ENCODE measurements at places on chromosomes 4 and X. TPM values are rescaled to one million over a fixed set of nuclear protein-coding genes. Genes with fewer than 3 reads are reported as not detected.

- H3K4me3 ChIP-seq: no peak overlapping the region
- H3K27ac ChIP-seq: no peak overlapping the region
These were observed 18.3 kb downstream of the SCD5 start for GRCh38 chr4:82780170-82780751.

DNA sequence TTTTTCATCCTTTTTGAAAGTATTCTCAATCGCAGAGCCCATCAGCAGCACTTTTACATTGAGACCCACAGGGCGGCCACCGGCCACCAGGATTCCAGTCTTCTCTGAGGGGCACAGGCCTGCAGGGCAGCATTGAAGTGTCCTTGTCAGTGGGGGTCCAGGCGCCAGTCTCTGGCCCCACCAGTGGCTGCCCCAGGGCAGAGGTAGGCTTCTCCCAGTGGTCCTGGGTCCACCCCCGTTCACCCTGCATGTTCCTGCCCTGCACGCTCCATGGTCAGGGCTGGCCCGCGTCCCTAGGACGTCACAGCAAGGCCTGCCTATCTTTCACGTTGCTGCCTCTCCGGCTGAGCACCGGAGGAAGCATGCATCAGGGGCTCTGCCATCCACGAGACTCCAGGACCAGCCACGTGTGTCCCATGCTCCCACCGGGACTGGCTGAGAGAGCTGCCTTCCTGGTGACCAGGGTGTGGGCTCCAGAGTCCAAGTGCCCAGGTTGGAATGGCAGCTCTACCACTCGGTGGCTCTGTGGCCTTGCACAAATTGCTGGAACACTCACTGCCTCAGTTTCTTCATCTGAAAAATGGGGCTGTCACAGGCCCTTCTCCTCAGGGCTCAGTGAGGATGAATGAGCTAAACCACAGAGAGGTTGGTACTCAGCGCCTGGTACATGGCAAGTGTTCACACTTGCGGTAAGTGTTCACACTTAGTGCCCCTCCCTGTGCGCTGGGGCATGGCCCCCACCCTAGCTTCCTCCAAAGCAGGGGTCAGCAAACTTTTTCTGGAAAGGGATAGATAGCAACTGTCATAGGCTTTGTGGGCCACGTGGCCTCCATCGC is 30.7 kb upstream of the JAKMIP1 start:
- no peak overlapping the region for H3K27ac ChIP-seq
- H3K4me1 ChIP-seq: no peaks in the 10 kb centered on the region
- no peaks in the 10 kb centered on the region for H3K27me3 ChIP-seq
- no peaks in the 10 kb centered on the region for H3K36me3 ChIP-seq
- H3K4me3 ChIP-seq: no peak overlapping the region

DNA sequence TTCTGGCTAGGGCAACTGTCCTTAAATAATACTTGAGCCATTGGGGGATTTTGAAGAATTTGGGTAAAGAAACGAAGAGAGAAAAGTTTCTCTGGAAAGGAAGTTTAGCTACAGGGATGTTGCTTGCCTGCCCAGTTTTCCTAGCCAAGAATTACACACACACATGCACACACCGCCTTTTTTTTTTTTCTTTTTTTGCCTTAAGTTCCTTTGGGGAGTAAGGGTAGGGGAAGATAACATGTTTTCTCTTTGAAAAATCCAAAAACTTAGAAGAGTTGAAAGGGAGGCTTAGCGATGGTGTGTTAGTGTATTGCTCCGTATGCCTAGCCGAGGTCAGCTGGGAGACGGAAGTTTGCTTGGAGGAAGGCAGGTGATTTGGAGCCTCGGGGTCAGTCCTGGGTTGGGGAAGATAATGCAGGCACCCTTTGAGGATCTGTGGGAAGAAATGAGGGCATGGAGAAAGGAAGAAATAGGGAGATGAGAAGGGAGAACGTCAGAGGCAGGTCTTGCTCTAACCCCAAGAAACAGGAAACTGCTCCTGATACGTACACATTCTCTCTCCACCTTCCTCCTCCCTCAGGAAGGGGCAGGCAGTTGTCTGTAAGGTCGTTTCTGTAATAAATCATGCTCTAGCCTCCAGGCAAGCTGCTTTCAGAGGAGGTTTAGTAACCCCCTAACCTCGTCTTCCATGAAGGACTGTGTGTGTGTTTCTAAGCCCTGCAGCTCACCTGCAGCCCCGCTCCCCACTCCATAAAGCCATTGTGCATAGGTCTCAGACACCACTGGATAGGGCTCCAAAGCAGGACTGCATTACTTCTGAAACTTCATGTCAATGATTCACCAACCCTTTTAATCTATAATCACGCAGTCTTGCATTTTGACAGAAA is 10.5 kb downstream of the KLF3 start:
- peak overlapping the region; percentile 38 for H3K4me3 ChIP-seq
- peaks cover 81% of the 10 kb centered on the region for H3K4me1 ChIP-seq
- H3K27ac ChIP-seq: peak overlapping the region; percentile 100
- no peaks in the 10 kb centered on the region for H3K36me3 ChIP-seq
- no peaks in the 10 kb centered on the region for H3K27me3 ChIP-seq

The CISD2 gene
- total RNA-seq: 4.9 TPM

GRCh38 chrX:81259714-81260395 is 58.0 kb downstream of the SH3BGRL start:
- peak overlapping the region; percentile 76 for H3K27ac ChIP-seq
- H3K27me3 ChIP-seq: no peaks in the 10 kb centered on the region
- H3K36me3 ChIP-seq: no peaks in the 10 kb centered on the region
- no peak for DNase-seq
- H3K4me3 ChIP-seq: no peak overlapping the region
- peaks cover 40% of the 10 kb centered on the region for H3K4me1 ChIP-seq

- H3K4me3 ChIP-seq: peak overlapping the region; percentile 74
- H3K27ac ChIP-seq: peak overlapping the region; percentile 93
- H3K36me3 ChIP-seq: no peaks in the 10 kb centered on the region
- H3K4me1 ChIP-seq: peaks cover 14% of the 10 kb centered on the region
- H3K27me3 ChIP-seq: no peaks in the 10 kb centered on the region
These were observed 150.9 kb downstream of the SHROOM3 start for GRCh38 chr4:76585897-76586360.

DNA sequence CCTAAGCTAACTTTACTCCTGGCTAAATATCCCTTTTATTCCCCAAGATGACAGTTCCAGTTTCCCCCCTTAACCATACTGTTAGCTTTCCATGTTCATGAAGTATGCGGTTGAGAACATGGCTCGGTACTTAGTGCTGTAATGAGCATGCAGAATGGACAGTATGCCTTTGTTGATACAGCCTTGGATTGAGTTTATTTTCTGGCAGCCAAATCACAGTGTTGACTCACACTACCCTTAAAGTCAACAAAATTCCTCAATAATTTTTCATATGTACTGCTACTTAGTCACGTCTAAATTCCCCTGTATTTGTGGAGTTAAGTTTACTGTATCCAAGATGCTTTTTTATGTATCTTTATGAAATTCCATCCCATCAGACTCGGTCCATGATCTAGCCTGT is 1.4 kb upstream of the VEGFC start:
- no peak overlapping the region for H3K4me3 ChIP-seq
- H3K27me3 ChIP-seq: no peaks in the 10 kb centered on the region
- H3K4me1 ChIP-seq: peaks cover 9% of the 10 kb centered on the region
- no peaks in the 10 kb centered on the region for H3K36me3 ChIP-seq

DNA sequence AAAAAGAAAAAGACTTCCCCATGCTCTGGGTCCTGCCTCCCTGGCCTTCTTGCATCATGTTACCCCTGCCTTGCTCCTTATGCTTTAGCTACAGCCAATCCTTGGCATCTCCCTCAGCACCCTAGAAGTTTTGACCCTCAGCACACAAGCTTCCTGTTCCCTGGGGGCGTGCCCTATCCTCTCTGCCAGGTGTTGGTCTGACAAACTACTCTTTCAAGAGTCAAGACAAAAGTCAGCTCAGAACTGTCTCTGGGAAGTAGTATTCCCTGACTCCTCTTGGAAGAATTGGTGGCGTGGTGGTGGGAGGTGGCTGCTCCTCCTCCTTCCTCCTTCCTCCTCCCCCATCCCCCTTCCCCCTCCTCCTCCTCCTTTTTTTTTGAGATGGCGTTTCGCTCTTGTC is 41.0 kb downstream of the PRPS1 start:
- H3K27me3 ChIP-seq: no peaks in the 10 kb centered on the region
- DNase-seq: no peak
- no peaks in the 10 kb centered on the region for H3K36me3 ChIP-seq
- no peak overlapping the region for H3K4me3 ChIP-seq
- H3K27ac ChIP-seq: no peak overlapping the region
- H3K4me1 ChIP-seq: peaks cover 9% of the 10 kb centered on the region

The TRPC5OS gene
- total RNA-seq: not detected

DNA sequence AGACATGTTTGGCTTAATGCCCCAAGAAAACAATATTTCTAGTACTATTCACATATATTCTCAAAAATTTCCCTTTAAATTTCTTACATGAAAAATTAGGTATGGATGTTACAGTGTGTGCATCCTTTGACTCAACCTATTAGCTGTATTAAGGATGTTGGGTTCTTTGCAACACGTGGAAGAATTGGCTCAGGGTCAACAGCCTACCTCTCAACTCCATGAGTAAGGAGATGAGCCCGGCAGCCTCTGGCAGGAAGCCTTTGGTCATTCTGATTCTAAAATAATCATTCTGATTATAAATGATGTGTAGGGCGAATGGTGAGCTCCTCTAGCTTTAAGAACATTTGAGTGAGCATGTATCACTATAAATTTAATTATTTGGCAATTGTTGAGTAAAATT is 148.0 kb upstream of the WDFY3 start:
- H3K27ac ChIP-seq: no peak overlapping the region
- no peak overlapping the region for H3K4me3 ChIP-seq
- no peaks in the 10 kb centered on the region for H3K27me3 ChIP-seq
- no peak for DNase-seq
- no peaks in the 10 kb centered on the region for H3K36me3 ChIP-seq
- no peaks in the 10 kb centered on the region for H3K4me1 ChIP-seq

DNA sequence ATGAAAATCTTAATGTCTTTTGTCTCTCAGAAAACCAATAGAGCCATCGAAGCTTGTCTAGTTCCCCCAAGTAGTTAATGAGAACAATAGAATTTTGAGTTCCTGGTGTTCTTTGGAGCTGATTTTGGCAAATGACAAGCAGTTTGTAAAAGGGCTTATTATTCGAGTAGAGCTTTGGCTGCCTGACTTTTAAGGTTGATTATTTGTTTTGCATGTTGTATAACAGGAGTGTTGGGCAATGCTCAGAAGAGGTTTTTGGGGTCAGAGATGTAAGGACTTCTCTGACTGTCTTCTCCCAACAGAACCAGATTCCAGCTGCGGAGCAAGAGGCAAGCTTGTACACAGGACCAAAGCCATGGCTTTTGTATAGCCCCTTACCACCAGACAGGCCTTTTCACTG is 30.0 kb downstream of the ZCCHC12 start:
- H3K4me3 ChIP-seq: no peak overlapping the region
- H3K27ac ChIP-seq: peak overlapping the region; percentile 47
- H3K4me1 ChIP-seq: no peaks in the 10 kb centered on the region
- H3K36me3 ChIP-seq: no peaks in the 10 kb centered on the region
- no peaks in the 10 kb centered on the region for H3K27me3 ChIP-seq

The WFS1 gene
- 131 TPM for total RNA-seq

GRCh38 chrX:129686422-129686948 is 31.7 kb upstream of the APLN start:
- no peaks in the 10 kb centered on the region for H3K4me1 ChIP-seq
- DNase-seq: no peak
- no peak overlapping the region for H3K4me3 ChIP-seq
- H3K27me3 ChIP-seq: no peaks in the 10 kb centered on the region
- H3K36me3 ChIP-seq: no peaks in the 10 kb centered on the region

- H3K36me3 ChIP-seq: no peaks in the 10 kb centered on the region
- no peak for DNase-seq
- no peaks in the 10 kb centered on the region for H3K27me3 ChIP-seq
- no peak overlapping the region for H3K4me3 ChIP-seq
These were observed 149.4 kb downstream of the EFNB1 start for GRCh38 chrX:68978255-68978654.

DNA sequence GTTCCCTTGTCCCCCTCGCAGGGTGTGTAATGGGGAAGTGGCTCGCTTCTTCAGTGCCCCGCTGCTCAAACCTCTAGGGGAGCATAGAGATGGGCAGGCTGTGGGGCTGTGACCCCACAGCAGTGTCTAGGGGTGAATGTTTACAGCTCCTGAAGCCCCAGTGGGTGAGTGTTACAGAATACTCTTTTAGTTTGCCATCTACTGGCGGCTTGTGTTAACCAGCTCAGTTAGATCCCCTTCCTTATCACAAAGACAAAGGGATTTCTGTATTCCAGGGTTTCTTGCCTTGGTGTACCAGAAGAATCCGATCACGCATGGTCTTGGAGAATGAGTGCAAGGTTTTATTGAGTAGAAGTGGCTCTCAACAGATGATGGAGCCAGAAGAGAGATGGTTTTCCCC is 108.1 kb upstream of the IQCM start:
- DNase-seq: no peak
- no peaks in the 10 kb centered on the region for H3K4me1 ChIP-seq
- no peaks in the 10 kb centered on the region for H3K27me3 ChIP-seq

- no peak for DNase-seq
- no peak overlapping the region for H3K4me3 ChIP-seq
- H3K4me1 ChIP-seq: peaks cover 66% of the 10 kb centered on the region
- no peaks in the 10 kb centered on the region for H3K36me3 ChIP-seq
These were observed 25.6 kb downstream of the FAT1 start for GRCh38 chr4:186698028-186698427.

DNA sequence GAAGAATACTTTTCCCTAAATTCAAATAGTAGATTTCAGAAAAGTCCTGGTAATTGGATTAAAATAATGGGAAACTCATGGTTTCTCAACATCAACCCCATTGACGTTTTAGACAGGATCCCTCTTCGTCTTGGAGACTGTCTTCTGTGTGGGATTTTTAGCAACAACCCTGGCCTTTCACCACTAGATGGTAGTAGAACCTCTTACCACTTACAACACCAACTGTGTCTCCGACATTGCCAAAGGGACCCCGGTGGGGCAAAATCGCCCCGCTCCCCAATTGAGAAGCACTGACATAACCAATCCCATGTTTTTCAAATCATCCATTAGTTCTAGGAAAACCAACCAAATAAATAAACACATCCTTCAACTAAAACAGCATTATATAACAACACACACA is 16.9 kb upstream of the ANOS1 start:
- no peaks in the 10 kb centered on the region for H3K36me3 ChIP-seq
- H3K4me3 ChIP-seq: no peak overlapping the region
- no peaks in the 10 kb centered on the region for H3K27me3 ChIP-seq
- H3K4me1 ChIP-seq: no peaks in the 10 kb centered on the region

GRCh38 chr4:30720021-30720660 is at the start of gene PCDH7:
TSS of gene PCDH7 (plus strand) at chr4:30720369. CDS start at chr4:30721423, 1,054 bp downstream.
- peak within 1 kb of the TSS; percentile 83 for H3K4me3 ChIP-seq
- H3K27ac ChIP-seq: peak within 1 kb of the TSS; percentile 96
- H3K4me1 ChIP-seq: no peaks in the 10 kb centered on the region
- H3K27me3 ChIP-seq: no peaks in the 10 kb centered on the region
- no peak for DNase-seq

The STK32B gene
- total RNA-seq: 4.5 TPM

DNA sequence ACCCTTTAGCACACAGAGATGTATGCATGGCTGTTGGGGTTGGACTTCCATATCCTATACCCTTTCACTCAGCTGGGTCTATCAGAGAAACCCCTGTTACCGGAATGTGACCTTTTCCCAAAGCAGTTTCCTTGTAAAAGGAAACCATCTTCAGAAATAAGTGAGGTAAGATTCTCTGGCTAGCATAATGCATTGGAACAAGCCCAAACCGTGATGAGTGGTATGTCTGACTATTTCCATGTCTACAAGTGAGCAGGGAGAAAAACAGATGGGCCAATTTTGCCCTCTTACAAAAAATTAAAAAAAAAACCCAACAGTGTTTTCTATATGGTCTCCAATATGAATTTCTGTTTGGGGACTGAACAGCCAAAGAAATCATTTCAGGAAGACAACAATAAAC is 283.9 kb downstream of the SMARCA1 start:
- H3K4me1 ChIP-seq: no peaks in the 10 kb centered on the region
- H3K36me3 ChIP-seq: no peaks in the 10 kb centered on the region
- no peak overlapping the region for H3K27ac ChIP-seq
- no peak for DNase-seq
- H3K27me3 ChIP-seq: no peaks in the 10 kb centered on the region

Measured in thoracic aorta (tissue), 2 donors.